ENCODE measurements at places on chromosomes 11 and 22.

DNA sequence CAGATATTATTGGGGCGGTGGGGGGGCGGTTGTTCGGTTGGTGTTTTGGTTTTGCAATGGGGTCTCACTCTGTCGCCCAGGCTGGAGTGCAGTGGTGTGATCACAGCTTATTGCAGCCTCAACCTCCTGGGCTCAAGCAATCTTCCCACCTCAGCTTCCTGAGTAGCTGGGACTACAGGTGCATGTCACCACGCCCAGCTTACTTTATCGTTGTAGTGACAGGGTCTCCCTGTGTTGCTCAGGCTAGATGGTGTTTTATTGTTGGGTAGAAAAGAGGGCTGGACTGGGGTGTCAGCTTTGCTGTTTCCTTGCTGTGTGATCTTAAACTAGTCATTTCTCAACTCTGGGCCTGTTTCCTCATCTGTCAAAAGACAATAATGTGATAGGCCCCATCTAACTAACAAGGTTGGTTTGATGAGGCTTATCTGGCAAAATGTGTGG lies 17.5 kb upstream of the MYH9 start:
- DNase-seq = no peak

DNA sequence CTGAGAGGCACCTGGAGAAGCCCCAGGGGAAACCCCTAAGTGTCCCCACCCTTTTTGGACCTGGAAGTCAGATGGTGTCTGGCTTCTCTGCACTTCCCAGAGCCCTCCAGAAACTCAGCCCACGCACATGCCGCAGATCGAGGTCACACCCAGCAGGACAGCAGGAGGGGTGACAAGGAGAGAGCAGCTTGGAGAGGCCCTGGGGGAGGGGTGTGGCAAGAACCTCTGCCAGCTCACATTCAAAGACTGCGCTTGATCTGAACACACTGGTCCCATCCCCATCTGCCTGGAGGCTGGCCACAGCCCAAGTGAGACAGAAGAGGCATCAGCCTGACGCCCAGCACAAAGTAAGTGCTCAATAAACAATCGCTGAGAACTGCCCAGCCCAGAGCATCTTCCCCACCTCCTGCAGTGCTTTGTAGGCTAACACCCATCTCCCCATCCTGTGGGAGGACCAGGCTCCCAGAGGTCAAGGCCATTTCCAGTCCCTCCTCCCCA lies 21.4 kb downstream of the TMPRSS6 start:
- no peak for DNase-seq

GRCh38 chr11:75325713-75326438 lies 25.6 kb downstream of the ARRB1 start:
- DNase-seq = no peak

DNA sequence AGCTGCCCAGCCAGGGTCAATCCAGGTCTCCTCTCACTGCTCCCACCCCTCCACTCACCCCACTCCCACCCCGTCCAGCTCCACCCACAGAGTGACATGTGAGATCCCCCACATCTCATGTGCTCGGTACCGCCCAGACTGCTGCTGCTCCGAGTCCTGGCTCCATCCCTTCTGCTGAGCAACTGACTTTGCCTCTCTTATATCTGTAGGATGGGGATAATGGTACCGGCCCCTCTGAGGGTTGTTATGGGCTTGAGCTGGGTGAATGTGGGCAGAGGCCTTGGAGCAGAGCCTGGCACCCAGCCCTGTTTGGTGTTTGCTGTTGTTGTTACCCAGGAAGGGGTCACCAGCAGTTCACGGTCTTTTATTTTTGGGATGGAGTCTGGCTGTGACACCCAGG lies 77.0 kb downstream of the ST3GAL4 start:
- no peak for DNase-seq

DNA sequence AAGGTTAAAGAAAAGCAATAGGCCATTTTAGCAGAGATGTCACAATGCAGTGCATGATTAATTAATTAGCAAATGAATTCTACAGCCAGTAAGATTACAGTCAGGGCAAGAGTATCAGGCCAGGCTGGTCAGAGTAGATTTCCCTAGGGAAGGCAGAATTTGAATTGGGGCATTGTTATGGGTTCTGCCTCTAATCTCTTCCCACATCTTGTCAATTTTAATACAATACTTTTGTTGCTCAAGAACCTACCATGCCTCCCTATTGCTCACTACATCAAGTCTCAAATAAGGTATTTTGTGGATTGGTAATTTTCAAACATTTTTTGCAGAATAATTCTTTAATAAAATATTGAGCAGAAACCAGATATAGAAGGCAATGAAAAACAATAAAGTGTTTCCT lies 103.7 kb downstream of the CCDC81 start:
- no peak for DNase-seq

- no peak for DNase-seq
Measured at GRCh38 chr22:35502836-35503235, 37.8 kb upstream of the RASD2 start.

DNA sequence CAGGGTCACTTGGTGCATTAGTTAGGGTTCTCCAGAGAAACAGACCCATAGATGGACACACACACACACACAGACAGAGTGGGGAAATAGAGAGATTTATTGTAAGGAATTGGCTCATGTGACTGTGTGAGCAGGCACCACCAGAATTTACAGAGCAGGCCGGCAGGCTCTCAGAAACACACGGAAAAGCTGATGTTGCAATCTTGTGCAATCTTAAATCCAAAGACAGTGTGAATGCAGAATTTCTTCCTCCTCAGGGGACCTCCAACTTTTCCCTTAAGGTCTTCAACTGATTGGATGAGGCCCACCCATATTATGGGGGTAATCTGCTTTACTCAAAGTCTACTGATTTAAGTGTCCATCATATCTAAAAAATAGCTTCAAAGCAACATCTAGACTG lies 49.8 kb downstream of the APIP start:
- DNase-seq = no peak

DNA sequence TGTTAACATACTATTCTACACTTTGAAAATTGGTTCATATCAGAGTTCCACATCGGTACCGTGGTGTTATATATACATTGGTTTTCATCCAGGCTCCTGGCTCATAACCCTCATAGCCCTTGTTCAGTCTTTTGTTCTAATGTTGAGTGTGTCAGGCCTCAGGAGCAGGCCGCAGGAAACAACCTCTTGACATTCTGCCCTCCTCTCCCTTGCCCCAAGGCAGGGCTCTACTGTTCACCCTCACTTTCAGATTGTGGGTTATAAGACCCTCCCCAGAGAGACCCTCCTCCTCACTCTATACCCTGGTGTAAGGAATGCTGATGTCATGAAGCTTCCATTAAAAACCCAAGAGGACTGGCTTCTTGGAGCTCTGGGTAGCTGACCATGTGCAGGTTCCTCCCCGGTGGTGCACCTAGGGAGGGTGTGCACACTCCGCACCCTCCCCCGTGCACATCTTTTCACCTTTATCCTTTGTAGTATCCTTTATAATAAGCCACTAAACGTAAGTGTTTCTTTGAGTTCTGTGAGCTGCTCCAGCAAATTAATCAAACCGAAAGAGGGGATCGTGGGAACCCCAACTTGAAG lies 12.1 kb downstream of the SSH3 start:
- no peak for DNase-seq

- no peak for DNase-seq
Measured at GRCh38 chr11:95412074-95412473, 181.1 kb upstream of the SESN3 start.
